WTC11 (cell line): ENCODE measurements at places on chromosomes 6 and 20.

DNA sequence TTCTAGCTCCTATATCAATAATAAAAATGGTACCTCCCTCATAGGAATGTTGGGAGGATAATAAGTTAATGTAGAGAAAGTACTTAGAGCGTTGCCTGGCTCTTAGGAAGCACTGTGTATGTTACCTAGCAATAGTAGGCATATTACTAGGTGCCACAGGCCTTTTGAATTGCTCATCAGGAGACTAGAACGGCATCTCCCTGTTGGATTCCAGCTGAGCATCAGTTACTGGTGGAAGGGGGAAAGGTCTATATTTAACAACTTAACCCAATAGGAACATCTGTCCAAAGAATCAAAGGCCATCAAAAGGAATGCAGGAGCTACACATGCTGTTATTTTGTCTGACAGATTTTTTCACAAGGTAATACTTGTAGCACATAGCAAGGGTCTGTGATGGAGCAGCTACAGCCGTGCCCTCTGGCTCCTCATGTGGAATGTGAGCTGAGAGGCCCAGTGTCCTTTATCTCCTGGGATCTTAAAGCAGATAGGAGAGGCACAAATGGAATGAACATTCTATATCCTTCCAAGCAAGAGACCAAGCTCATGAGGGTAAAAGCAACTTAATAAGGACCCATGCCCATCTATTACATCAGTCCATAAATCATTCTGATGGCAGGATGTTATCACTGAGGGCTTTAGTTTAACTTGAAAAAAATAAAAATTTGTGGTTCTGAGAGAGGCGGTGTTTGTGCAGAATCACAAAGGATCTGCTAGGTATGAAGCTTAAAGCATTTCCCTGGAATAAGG is 184.9 kb upstream of the LAMP5 start:
- DNase-seq: no peak

DNA sequence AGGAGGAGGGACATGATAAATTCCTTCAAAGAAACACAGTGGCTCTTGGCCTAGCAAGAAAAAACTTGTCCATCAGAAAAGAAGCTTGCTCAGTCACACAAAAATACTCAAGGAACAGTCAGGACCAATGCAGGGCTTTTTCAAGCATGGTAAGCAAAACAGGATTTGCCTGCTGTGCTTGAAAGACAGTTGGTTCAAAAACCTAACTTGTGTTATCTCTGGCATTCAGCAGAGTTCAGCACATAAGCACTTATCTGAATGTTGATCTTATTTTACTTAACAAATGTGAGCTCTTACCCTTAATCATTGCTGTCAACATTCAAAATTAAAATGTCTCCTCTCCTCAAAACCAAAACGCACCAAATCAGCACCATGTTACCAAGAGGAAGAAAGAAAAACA is 38.3 kb downstream of the ATG5 start:
- DNase-seq: no peak

- DNase-seq: peak; percentile 48
Measured at GRCh38 chr20:36339646-36340592, 33.8 kb downstream of the DLGAP4 start.

DNA sequence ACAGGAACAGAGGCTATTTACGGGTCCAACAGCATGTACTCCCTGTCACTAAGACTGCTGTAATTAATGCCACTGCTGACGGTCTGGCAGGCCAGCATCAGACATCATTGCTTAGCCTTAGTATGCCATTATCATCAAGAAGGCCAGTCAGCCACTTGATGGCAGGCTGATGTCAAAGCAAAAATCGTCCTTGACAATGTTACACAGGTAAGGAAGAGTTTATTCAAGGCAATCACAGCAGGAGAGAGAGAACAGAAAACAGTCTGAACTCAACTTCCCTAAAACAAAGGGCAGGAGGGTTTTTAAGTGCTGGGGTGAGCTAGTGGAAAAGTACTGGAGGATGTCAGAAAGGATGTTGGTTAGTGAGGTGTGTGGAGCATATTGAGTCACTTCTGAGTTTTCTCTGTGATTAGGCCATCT is 25.1 kb downstream of the FKBP1C start:
- no peak for DNase-seq

DNA sequence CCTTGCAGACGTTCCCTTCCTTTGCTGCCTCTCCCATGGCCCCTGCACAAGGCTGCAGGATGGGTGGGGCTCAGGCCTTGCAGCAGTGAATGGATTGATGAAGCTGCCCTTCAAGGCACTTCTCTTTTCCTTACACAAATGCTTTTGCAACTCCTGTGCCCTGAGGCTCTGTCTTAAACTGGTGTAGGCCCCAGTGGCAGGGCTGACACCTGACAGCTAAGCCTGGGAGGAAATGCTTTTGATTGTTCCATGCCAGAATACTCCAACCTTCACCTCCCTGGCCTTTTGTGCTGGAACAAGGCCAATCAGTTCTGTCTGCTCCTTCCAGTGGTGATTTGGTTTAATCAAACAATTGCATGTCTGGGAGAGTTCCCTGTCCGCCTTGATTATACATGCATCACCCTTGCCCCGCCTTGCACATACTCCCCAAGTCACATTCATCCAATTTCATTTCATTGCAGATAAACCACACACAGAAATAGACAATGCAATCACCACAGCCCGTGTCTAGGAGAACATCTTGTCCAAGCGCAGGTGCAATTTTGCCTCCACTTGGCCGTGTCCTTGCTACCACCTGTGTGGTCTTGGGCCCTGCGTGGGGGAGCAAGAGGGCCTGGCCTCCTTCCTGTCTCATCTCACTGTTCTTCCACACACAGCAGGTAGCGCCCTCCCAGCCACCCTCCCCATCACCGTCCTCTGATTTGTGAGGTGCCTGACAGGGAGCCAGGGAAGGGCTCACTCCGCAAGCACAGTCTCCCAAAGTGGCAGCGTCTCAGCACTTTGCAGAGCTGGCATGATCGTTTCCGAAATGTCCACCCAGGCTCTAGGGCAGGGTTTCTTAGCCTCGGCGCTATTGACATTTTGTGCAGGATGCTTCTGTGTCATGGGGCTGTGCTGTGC is 120.4 kb downstream of the CDH26 start:
- DNase-seq: no peak

GRCh38 chr20:61437280-61438206 is 185.5 kb downstream of the CDH4 start:
- DNase-seq: no peak

DNA sequence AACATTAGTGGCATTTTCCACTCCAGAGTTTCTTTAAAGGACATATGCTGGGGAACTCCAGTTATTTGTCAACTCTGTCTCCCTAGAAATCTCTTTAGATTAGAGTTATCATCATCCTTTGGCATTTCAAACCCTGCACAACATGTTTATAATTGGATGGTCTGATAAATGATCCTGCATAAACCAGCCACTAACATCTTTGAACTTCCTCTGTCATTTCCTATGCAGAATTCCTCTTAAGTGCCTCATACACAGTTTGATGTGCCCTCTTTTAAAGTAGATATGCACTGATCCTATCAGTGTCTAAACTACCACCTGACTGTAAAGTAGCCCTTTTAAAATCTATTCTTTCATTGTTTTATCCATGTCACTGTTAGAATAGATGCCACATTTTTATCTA is 306.3 kb upstream of the IRAK1BP1 start:
- DNase-seq: no peak

- DNase-seq: no peak
Measured at GRCh38 chr6:125550892-125551291, 198.5 kb upstream of the HEY2 start.

GRCh38 chr20:48682529-48683363 is 145.1 kb downstream of the PREX1 start:
- peak; percentile 71 for DNase-seq

GRCh38 chr6:158046201-158047126 is 64.8 kb downstream of the SYNJ2 start:
- no peak for DNase-seq
